ENCODE measurements at places on chromosomes 3 and 15. TPM values are rescaled to one million over a fixed set of nuclear protein-coding genes. Genes with fewer than 3 reads are reported as not detected.

PLSCR5 gene
- total RNA-seq, result not detected

MAP3K13 gene
- 36.7 TPM for total RNA-seq

PEX5L gene
- total RNA-seq, result 9.1 TPM

OCA2 gene
- not detected for total RNA-seq

TFG gene
- total RNA-seq, result 48.9 TPM

ARHGEF26 gene
- 5.1 TPM for total RNA-seq

EXD1 gene
- total RNA-seq, result not detected

IL17RE gene
- total RNA-seq, result 7.5 TPM

LRRC58 gene
- 6.4 TPM for total RNA-seq

CCDC54 gene
- not detected for total RNA-seq

TRIM42 gene
- not detected for total RNA-seq

C3orf80 gene
- total RNA-seq, result 0.22 TPM

SCN11A gene
- 0.03 TPM for total RNA-seq

SOX14 gene
- total RNA-seq, result not detected

GP5 gene
- total RNA-seq, result not detected

ATP13A5 gene
- 0.16 TPM for total RNA-seq

CORO2B gene
- total RNA-seq, result 0.91 TPM

C2CD4A gene
- 3.6 TPM for total RNA-seq

CRABP1 gene
- total RNA-seq, result 0.37 TPM

GOLGA8T gene
- 0.71 TPM for total RNA-seq

LINGO1 gene
- 2.4 TPM for total RNA-seq

PLIN1 gene
- 0.93 TPM for total RNA-seq

RPL14 gene
- total RNA-seq, result 1,647 TPM

SAXO2 gene
- 3.4 TPM for total RNA-seq

IGDCC3 gene
- not detected for total RNA-seq

STX19 gene
- total RNA-seq, result 2.2 TPM

EPB42 gene
- not detected for total RNA-seq

RAB6B gene
- 7.0 TPM for total RNA-seq

SPESP1 gene
- 1.5 TPM for total RNA-seq

MINDY4B gene
- not detected for total RNA-seq

GLDN gene
- total RNA-seq, result not detected
